ENCODE measurements at places on chromosomes 1 and 21.

DNA sequence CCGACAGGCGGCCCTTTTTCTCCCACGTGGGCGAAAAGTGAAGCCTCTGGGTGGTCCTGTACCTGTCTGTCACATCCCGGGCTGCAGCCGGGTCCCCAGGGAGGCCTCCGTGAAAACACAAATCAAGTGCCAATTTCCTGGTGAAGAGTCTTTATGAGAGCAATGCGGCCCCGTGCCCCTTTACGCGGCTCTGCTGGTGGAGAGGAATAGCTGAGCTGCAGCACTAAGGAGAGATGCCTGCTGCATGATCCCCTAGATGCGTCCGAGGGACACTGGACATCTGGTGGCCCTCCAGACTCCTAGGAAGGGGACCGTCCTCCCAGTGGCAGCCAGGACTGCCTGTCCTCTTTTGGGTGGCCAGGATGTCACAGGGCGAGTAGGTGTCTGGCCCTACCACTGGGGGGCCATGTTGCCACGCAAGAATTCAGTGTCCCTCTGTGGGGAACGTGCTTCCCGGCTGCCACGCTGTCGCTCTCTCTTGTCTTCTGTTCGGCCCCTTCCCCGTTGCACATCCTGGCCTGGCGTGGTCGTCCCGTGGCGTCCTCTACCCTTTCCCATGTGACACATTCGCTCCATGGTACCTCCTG lies 38.7 kb downstream of the COL18A1 start:
- DNase-seq, result no peak

DNA sequence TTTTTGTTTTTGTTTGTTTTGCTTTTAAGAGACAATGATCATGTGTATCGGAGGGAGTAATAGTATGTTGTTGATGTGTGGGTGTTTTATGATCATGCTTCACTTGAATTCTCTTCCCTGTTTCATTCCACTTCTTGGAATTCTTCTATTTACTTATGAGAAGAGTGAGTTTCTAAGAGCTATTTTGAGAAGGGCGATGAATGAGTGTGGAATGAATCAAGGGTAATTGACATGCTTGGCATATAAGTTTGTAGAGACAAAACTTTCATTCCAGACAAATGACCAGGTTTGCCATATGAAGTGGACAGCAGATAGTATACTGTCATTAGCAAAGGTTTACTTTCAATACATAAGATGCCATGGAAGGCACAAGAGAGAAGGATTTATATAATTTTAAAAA lies 42.3 kb upstream of the PDC start:
- DNase-seq, result no peak

GRCh38 chr1:66464802-66465201 lies 69.2 kb upstream of the SGIP1 start:
- no peak for DNase-seq

DNA sequence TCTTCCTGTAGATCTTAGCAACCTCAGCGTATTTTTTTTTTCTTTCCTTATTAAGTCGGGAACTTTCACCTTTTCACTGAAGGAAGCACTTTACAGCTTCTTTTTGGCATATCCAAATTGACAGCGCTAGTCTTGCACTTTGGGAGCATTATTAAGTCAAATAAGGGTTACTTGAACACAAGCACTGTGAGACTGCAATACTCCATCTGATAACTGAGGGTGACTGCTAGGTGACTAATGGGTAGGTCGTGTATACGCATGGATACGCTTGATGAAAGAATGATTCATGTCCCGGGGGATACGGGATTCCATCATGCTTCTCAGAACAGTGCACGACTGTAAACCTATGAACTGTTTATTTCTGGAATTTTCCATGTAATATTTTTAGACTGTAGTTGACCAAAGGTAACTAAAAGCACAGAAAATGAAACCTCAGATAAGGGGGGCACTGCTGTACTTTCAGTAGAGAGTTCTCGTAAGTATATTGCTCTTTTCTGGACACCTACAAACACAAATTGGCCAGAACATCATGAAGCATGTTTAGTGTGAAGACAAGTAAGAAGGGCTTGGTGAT lies 364.7 kb downstream of the SMYD3 start:
- DNase-seq, result no peak

GRCh38 chr1:211037095-211037494 lies 96.9 kb downstream of the KCNH1 start:
- DNase-seq, result no peak

DNA sequence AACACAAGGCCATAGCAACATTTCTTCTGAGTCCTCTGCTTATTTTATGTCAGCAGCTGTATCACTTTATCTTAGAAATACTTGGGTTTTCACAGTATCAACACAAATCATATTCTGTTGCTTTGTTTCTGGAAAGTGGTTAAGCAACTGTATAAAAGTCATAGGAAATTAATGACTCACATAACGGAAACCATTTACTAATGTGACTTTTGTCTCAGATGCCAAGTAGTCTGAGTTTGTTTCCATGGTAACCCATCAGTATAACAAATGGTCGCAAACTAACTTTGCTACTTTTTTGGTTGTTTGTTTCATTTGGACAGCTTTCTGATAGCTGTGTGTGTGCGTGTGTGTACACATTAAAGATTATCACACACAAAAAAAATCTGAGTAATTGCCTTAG lies 31.1 kb downstream of the EEIG2 start:
- no peak for DNase-seq

GRCh38 chr1:185315445-185316071 lies 1.5 kb downstream of the IVNS1ABP start:
- no peak for DNase-seq

DNA sequence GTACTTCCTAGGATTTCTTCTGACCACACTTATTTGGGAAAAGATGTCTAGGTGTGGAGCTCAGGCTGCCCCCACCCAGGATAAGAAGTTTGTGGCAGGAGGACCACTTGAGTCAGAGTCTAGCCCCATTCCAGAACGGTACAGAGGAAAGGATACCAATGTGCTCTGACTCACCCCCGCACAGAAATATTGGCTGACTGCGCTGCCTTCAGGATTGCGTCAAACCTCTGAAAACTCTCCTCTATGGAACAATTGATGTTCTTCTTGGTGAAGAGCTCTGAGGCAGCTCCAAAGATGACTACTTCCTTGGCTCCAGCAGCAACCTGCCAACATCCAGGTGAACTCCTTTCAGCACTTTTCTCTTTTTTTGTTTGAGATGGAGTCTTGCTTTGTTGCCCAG lies 11.2 kb downstream of the HMGCL start:
- DNase-seq, result no peak

DNA sequence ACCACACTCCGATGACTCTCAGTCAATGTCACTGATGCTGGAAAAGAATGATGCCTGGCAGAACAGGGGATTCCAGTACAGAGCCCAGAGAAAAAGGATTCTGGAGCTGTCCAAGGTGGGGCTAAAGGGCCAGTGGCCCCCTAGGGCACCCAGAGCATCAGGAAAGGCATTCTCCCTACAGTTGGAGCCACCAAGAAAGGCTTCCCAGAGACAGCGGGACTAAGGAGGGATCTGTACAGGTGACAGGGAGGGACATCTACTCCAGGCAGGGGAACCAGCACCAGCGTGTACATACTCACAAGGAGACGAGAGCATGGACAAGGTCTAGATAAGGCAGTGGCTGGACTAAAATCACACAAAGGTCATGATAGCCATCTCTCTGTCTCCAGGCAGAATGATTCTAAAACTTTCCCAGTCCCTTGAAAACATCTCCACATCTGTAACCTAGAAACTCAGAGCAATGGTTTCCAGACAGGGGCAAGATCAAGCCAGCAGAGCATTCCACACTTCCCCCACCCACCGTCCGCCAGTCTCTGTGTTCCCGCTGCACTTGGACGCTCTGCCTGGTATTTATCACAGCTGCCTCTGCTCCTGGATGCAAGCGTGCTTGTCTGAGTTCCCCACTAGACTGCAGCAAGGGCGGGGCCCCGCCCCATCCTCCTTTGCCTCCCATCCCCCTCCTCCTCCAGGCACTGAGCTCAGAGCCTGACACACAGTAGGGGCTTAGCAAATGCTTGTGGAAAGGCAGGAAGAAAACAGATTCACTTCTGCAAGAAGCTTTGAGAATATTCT lies 111.6 kb upstream of the ZC3H12A start:
- no peak for DNase-seq

DNA sequence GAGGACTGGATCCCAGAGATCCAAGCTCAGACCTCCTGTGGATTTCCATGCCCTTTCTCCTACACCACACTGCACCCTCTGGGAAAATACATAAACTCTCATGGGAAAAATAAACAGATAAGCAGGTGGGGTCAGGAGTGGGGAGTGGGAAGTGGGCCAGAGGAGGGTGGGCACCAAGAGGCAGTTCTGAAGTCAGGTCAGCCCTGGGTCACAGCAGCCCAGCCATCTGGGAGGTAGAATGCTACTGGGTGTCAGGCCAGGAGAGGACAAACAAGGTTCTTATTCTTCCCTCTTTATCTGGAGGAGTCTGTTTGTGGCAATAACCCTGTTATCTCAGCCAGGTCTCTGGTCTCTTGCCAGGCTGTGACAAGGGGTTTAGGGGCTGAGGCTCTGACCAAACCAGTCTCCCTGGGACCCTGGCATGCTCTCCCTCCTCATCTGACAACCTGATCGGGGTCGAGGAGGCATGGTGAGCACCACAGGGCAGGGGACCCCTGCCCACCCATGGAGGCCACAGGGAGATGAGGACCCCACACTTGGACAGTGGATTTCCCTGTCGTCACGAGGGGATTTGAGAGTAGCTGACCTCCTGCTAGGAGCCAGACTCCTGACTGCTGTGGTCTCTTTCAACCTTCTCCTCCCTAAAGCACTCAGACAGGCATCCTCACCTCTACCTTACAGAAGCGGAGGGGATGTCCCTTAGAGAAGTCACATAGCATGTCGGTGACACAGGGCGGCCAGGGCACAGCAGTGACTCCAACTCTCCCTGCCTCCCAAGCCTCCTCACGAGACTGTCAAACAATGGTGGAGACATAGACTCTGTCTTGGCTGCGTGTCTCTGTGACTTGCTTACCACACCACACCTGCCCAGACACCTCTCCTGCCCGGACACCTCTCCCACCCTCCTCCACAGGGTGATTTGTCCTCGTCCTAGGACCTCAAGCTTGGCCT lies 51.3 kb upstream of the IFFO2 start:
- DNase-seq, result no peak

GRCh38 chr1:24547195-24547594 lies 8.7 kb upstream of the NCMAP start:
- no peak for DNase-seq

DNA sequence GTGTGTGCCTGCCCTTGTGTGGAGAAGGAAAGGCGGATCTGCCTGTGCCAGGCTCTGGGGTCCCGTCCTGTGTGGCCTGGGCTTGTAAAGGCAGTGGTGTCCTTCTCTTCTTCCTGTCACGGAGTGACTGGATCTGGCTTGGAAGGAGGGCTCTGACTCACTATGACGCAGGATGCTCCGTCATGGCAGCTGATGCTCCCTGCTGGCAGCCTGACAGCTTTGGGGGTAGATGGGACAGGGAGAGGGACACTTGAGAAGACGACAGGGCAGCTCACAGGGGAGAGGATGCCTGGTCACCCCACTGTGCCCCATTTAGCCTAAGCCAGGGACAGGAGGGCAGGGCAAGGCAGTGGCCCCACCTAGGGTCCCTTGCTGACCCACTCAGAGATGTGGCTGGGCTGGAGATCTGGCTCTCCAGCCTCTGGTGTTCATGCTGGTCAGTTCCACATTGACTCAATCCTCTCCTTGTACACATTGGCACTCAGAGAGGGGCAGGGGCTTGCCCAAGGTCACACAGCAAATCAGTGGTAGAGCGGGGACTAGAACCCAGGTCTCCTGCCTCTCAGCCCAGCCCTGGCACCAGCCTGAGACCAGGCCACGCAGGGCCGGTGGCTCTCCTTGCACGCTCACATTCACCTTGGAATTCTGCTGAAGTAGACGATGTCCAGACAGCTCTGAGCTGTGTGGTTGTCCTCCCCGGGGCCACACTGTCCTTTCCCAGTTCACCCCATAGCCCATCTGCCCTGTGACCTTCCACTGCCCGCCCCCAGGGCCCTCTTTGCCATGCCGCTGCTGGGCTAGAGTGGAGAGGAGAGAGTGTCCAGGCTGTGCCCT lies 2.8 kb upstream of the FAM131C start:
- no peak for DNase-seq

- no peak for DNase-seq
Measured at GRCh38 chr1:41588334-41588875, 103.9 kb upstream of the EDN2 start.

- DNase-seq, result no peak
Measured at GRCh38 chr1:163106364-163106987, 37.3 kb downstream of the RGS4 start.

Data from activated CD8-positive, alpha-beta memory T cell treated with anti-CD3 and anti-CD28 coated beads for 1 hour (primary cell).